ENCODE measurements at places on chromosomes 2 and 18. TPM values are rescaled to one million over a fixed set of nuclear protein-coding genes. Genes with fewer than 3 reads are reported as not detected.

Gene FOXD4L1
- total RNA-seq, result 0.17 TPM

Gene SNED1
- 52.9 TPM for total RNA-seq

Gene ASXL3
- total RNA-seq, result 0.66 TPM

Gene FNDC4
- total RNA-seq, result 34.7 TPM

Gene ANKRD29
- total RNA-seq, result 8.6 TPM

Gene ABI2
- total RNA-seq, result 31.1 TPM

Gene MEMO1
- 49.1 TPM for total RNA-seq

Gene THADA
- 34.9 TPM for total RNA-seq

Gene SPP2
- total RNA-seq, result not detected

Gene LIMS2
- 0.44 TPM for total RNA-seq

Gene RESP18
- not detected for total RNA-seq

Gene TCF23
- not detected for total RNA-seq

Gene CHCHD5
- total RNA-seq, result 10.4 TPM

Gene COX5B
- 327 TPM for total RNA-seq

Gene AMER3
- total RNA-seq, result not detected

Gene GPR75
- 1.3 TPM for total RNA-seq

Gene SPAST
- total RNA-seq, result 24.8 TPM

Gene NAT8
- not detected for total RNA-seq

Gene DUSP2
- 2.0 TPM for total RNA-seq
